ENCODE measurements at places on chromosomes 2 and 18.

DNA sequence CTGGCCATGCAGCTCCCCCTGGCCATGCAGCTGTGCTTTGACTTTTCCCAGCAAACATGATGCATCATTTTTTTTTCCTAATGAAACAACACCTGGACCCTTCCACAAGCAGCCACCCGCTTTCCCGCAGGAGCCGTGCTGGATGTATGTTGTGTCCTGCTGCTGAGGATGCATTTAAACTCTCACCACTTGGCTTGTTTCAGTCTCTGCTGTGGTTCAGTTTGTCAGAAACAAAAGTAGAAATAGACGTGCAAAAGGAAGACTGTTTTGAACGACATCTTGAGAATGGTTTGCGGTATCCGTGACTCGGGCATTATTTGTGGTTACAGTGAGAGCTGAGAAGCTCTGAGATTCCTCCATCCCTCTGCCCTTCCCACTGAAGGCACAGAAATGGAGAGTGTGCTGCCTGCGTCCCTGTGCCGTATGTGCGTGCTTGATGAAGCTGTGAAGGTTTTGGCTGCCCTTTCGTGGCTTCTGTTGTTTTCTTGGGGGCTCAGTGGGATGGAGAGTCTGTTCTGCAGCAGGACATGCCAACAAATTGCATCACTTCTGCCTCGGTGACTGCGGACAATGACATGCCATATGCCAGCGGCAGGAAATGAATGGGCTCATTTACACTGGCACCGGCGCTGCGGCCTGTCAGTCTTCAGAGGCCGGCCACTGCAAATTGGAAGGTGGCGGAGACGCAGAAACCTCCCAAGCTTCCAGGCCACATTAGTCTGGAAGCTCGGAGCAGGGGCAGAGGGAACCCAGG, 417.7 kb upstream of the SALL3 start:
- no peak for DNase-seq

DNA sequence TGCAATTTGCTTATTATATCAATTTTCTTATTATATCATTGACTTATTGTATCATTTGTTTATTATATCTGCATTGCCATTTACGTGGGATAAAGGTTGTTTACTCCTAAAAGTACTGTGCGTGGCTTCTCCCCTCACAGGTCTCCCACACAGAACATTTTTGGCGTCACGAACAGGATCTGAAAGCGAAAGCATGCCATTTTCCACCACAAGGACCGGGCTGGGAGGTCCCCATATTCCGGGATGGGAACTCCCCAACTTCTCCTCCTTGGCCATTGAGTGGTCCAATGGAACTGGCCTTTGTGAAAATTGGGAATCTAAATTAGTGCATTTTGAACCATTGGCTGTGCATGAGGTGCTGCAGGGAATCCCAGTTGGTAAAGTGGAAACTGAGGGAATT, 4.8 kb upstream of the DSG2 start:
- DNase-seq, result no peak

DNA sequence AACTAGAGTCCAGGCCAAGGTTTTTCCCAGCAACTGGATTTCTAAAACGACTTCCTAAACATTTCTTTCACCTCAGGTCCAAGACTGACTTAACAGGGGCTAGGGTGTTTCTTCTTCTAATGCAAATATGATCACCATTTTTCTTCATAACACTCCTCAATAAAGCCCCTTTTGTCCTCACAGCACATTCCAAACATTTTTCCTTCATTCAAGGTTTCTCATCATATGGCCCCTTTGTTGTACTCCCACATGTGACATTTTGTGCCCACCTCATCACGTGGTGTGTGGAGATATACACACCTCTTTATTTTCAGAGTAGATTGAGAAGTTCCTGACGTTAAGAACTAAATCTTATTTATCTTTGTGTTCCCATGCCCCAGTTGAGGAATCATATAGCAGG, 3.9 kb upstream of the CDH7 start:
- no peak for DNase-seq

- no peak for DNase-seq
These were observed 27.2 kb upstream of the COBLL1 start for GRCh38 chr2:164868563-164869419.

DNA sequence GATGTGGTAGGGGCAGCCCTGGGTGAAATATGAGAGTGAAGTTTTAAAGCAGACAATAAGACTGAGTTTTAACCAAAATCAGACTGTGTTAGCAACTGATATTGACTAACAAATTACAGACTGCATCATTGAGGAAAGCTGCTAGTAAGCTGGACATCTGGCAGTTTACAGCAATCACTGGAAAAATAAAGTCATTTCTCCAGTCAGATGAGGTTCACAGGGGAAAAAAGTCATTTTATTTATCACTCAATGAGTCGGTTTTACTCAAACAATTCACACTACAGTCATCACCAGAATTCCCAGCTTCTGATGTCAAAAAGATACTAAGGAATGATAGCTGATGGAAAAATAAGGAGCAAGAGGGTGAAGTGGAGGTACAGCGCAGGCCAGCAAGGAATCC, 10.5 kb upstream of the TMEM177 start:
- no peak for DNase-seq

DNA sequence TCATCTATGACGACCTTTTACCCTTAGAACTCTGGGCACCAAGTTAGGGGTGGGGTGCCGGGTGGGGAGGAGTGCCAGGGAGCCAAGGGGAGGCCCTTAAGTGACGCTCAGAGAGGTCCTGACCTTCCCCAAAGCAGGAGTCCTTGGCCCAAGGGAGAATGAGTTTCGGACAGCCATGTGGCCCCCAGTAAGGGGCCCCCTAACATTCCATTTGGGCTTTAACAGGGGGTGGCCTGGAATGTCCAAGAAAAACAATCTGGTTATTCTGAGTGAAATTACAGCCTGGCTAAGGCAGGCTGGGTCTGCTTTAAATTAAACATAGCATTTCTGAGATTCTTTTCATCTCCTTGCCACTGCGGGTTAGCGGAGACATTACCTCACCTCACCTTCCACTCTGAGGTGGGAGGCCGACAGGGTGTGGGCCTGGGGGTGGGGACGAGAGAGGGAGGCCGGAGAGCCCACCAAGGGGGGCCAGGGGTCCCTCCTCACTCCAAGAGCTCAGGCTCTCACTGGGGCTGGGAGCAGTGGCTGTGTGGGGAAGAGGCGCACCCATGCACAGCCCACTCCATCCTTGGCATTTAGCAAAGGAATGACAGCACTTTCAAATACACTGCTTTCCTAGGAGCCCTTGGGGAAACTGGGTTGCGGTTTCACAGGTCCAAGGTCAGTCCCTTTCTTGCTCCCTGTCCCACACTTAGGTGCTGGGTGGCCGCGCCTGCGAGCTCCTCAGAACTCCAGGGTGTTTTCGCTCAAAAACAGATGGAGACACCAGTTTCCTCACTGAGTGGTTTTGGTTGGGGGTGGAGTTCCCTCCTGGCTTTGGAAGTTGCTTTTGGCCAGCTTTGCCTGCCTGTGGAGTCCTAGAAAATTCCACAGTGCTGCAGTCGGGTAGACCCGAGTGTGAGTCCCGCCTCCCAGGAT, 107.4 kb downstream of the POLR1A start:
- no peak for DNase-seq

DNA sequence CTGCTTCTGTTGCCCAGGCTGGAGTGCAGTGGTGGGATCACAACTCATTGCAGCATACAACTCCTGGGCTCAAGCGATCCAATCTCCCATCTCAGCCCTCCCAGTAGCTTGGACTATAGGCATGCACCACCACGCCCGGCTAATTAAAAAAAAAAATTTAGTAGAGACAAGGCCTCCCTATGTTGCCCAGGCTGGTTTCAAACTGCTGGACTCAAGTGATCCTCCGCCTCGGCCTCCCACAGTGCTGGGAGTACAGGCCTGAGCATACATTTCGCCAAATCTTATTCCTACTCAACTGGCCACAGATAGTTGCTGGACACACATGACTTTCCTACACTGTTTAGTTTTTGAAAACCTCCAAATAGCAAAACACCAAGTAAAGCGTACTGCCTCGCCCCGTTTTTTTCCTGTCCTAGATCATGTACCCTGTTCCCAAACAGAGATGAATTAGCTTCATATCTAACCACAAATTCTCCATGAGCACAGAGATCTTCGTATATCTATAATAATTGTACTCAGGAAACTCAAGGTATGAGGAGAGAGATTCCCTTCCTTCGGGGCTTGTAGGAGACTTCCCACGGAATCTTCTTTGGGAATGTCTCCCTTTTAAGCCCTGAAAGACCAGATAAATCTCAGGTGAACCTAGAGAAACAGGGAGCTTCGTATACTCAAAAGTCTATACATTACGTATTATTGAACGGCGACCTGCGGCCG, 598 bp upstream of the C2orf69 start:
- DNase-seq, result no peak

GRCh38 chr2:202237787-202238233, 587 bp downstream of the SUMO1 start:
- no peak for DNase-seq

- DNase-seq, result no peak
These were observed 112.4 kb upstream of the DDX18 start for GRCh38 chr2:117702098-117702497.

DNA sequence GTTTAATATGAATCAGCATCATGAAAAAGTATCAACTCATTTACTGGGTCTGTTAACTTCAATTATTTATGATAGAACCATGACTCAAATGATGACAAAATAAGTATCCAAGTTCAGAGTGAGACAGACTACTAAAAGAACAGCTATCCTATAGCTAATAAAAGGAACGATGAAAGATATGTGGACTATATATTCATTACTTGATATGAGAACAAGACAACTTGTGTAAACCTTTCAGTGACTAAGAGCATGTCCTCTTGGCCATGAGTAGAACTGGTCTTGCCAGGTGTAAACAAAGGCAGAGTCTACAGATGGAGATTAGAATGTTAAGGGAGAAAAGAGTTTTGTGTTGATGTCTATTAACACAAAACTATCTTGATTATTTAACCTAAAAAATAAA, 360.4 kb upstream of the ZC3H15 start:
- DNase-seq, result no peak

DNA sequence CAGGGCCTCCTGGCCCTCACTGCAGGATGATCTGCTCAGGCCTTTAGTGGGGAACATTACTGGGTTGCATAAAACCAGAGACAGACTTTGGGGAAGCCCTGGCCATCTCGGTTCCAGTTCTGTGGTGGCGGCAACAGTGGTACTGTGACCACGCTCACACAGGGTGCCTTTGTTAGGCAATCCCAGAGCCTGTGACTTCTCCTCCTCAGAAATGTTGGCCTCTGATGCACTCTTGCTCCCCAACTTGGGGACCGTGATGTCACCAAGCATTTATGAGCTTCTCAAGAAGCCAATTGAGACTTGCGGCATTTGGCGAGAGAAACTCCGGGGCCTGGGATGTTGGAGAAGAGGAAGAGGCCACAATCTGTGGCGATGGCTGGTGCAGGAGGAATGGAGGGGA, 80.9 kb upstream of the PKDCC start:
- DNase-seq, result no peak

GRCh38 chr2:175981551-175981950, 20.5 kb downstream of the LNPK start:
- no peak for DNase-seq

DNA sequence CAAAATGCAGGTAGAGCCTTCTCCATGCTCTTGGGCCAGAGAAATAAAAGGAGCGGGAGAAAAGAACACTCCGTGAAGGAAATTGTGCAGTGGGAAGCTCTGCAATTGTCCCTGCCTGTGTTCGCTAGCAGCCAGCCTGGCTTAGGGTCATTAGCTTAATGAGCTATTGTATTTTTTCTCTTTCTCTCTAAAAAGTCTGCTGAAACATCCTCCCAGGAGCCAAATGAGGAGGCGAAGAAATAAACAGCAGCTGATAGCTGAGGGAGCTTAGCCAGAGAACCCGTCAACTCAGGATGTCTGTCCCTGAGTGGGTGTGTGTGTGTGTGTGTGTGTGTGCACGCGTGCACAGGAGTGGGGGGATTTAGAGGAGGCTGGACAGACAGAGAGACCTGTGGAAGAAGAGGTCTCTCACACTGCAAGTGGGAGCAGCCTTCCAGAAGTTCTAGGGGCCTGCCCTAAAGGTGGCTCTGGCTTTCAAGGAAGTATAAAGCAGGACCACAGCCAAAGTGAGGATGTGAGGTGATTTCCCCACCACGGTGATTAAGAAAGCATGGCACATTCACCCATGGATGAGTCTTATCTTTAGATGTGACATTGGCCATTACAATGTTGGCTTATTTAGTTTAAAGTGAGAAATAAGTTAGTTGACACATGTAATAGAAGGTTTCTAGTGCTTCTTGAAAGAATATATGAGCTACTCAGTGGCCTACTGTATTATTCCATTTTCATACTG, 690.4 kb downstream of the RNF144A start:
- DNase-seq, result no peak
